ENCODE measurements at places on chromosomes 13 and 19.

- peak; percentile 40 for DNase-seq
Observed at GRCh38 chr13:31012655-31013024, 80.2 kb downstream of the TEX26 start.

DNA sequence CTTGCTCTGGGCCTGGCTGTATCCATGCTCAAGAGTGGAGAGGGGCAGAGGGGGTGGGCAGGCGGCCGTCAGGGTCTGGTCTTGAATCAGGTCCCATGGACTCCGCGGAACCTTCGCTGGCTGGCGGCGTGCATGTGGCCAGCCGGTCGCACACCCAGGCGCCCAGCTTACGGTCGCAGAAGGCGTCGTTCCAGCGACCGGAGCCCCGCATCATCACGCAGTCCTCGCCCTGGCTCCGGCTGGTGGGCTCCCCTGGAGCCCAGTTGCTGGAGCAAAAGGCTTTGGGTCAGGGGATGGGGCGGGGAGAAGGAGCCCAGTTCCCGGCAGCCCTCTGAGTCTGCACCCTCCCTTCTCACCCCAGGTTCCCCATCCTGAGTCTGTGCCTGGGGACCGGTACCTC, 8.5 kb downstream of the TRAPPC5 start:
- no peak for DNase-seq

DNA sequence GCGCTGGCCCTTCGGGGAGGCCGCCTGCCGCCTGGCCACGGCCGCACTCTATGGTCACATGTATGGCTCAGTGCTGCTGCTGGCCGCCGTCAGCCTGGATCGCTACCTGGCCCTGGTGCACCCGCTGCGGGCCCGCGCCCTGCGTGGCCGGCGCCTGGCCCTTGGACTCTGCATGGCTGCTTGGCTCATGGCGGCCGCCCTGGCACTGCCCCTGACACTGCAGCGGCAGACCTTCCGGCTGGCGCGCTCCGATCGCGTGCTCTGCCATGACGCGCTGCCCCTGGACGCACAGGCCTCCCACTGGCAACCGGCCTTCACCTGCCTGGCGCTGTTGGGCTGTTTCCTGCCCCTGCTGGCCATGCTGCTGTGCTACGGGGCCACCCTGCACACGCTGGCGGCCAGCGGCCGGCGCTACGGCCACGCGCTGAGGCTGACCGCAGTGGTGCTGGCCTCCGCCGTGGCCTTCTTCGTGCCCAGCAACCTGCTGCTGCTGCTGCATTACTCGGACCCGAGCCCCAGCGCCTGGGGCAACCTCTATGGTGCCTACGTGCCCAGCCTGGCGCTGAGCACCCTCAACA, 1.2 kb downstream of the F2RL3 start:
- DNase-seq = no peak

GRCh38 chr13:79725841-79726240, 244.9 kb downstream of the NDFIP2 start:
- no peak for DNase-seq
